ENCODE measurements at places on chromosomes 7 and 10.

DNA sequence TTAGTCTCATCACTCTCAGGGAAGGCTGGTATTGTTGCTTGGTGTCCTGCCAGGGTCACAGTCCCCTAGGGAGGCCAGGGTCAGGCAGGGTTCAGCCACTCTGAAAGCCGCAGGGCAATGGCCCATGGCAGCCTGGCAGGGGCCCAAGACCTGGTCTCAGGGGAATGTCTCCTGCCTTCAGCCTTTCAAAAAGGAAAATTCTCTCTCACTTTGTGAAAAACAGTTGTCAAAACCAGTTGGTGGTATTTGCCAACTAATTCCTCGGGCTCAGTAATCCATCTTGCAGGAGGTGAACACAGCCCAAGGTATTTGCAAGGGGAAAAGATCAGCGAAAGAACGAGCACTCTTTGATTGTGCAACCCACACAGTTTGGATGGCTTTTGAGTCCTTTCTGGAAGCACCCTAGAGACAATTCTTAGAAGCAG, 101.5 kb downstream of the JCAD start:
- DNase-seq, result no peak

DNA sequence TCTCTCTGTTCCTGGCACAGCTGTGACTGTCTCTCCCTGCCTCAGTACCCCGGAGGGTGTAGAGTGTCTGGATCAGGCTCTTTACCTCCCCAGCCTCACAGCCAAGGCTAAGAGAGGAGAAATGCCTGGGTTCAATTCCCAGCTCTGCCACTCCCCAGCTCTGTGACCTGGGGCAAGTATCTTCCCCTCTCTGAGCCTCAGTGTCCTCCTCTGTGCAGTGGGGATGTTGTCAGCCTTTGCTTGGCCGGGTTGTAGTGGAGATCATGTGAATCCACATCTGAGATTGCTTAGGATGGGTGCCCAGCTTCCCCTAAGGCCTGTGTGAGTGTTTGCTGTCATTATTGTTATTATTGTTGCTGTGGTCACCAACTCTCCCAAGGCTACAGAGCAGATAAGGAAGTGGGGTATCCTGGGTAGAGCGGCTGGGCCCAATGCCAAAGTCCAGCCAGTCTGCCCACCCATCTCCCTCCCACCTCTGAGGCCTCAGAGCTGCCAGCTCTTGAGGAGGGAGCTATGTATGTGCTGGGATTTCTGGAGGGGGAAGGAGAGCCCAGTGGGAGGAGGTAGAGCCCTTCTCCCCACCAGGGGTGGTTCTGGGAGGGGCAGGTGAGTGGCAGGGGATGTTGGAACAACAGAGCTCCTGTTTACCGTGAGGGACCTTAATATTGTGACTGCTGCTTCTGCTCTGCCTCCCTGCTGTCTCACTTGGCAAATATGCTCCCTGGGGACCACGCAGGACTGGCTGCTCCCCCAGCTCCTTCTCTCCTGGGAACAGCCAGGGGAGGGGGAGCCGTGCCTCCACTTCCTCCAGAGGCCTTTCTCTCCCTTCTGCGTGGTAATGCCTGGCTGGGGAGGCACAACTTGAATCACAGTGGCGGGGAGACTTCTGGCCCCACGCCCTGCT, 170.5 kb downstream of the RPS24 start:
- DNase-seq, result no peak

DNA sequence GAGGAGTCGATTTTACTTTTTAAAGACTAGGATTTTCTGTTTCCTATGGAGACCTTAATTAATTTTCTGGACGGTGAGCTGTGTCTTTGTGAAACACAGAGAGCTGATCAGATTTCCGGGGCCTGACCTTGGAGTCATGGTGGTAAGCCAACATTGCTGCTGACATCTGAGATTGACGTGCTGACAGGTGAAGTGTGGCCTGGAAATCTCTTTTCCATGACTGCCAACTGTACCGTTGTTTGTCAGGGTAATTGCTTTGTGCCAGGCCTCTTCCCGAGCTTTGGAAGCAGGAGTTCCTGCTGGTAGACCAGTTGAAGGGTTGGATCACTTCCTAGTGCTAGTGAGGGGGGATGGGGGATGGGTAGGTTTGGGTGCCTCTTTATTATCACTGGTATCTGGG, 71.2 kb downstream of the ADRA2A start:
- no peak for DNase-seq

GRCh38 chr10:119045561-119045960, 16.0 kb downstream of the NANOS1 start:
- DNase-seq, result no peak

- no peak for DNase-seq
These were observed 276.5 kb downstream of the HDAC9 start for GRCh38 chr7:18771834-18772566.

All from omental fat pad (tissue), 4 donors.